ENCODE measurements at places on chromosomes 5 and 9.
A peak's percentile ranks its signal among the peaks of the same experiment; 100 is the strongest.

- no peak for DNase-seq
These were observed 3.5 kb upstream of the DDX41 start for GRCh38 chr5:177520271-177520670.

DNA sequence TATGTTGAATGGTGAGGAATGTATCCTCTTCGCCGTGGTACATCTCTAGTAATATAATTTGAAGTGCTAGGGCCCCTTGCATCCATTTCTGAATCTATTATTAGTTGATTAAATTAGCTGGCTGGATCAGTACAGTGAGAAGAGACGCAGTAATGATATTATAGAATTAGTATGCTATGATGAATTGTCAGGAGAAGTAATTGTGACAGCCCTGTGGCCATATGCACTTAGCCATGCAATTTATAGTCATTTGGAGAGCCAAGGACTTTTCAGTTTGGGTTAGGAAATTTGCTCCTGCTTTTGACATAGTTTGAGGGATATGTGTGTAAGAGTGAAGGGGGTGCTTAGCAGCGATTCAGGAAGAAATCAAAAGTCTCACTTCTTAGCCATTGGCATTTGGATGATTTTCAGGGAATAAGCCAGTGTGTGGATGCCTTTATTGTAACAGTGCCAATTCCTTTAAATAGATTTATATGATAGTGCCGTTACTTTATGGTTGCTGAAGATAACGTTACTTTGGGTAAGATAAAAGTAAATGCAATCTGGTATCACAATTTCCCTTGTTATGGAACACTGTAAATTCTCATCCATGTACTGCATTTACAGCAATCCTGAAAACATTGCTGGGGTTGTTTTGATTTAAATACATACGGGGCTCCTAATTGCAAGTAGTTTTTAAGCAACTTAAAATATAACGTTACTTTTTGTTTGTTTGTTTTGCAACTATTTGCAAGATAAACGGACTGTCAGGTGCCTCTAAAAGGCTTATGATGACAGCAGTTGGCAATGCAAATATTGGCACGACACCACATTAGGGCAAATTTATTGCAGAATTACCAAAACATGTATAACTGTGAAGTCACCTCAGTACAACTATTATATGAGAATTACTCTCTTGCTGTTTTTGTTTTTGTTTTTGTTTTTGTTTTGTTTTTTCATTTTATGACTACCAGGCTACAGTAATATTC is 875.4 kb upstream of the WWC1 start:
- DNase-seq = no peak

- no peak for DNase-seq
These were observed 161.5 kb upstream of the CDKN2B start for GRCh38 chr9:22170556-22170955.

- DNase-seq = no peak
These were observed 12.5 kb downstream of the C1QTNF2 start for GRCh38 chr5:160357861-160358411.

DNA sequence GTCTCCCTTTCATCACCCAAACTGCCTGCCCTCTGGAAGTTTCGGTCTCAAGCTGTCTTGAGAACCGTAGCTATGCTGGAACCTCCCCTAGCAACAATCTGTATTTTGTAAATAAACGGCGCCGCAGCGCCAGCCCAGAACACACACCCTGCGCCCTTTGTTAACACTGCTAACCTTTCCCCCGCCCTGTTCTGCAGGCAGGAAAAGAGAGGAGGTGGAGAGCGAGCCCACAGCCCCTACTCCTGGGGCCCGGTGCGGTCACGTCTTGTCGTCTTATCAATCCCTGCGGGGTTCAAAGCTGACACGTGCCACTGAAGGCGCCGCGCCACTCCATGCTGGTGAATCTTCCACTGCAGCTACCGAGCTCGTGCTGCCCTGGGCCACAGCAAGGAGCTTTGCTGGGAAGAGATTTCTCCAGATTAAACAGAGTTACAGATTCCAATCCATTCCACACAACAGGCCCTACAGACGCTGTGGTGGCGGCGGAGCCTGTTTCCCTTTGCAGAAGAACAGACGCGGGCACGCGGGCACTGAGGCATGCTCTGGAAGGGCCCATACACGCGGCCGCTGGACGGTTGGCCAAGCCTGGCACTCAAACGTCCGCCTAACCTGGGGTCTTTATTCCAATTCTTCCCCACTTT is 25.3 kb downstream of the ZDHHC11B start:
- DNase-seq = peak; percentile 82

- no peak for DNase-seq
These were observed 90.3 kb upstream of the OTULINL start for GRCh38 chr5:14491015-14491915.

DNA sequence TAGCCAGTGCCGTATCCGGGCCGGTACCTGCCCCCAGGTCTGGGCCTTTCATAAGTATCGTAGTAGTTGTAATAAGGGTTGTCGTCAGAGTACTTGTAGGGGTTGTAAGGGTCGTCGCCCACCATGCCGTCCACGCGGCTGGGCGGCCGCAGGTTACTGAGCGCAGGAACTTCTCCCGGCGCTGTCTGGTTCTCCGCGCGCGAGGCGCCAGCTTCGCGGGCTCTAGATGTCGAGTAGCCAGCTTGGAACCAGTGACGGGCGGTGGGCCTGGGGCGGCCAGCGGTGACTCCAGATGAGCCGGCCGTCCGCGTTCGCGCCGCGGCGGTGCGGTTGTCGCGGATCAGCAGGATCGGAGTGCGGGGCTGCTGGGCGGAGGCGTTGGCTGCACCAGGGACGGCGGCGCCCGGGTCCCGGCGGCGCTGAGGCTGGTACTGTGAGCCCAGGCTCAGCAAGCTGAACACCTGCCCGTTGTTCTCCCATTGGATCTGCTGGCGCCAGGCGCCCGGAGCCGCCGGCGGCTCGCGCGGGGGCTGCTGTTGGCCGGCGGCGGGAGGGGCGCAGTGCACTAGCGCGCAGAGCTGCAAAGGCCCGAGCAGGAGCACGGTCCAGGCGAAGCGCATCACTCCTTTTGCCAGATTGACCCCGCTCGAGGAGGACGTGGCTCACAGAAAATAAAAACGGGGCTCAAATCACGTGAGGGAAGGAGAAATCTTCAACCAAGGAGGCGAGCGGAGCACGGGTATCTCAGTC is 518 bp downstream of the LOX start:
- no peak for DNase-seq

- no peak for DNase-seq
These were observed 8.5 kb downstream of the LCN9 start for GRCh38 chr9:135671591-135672041.

- no peak for DNase-seq
These were observed 125.3 kb upstream of the GNA14 start for GRCh38 chr9:77773381-77773780.

DNA sequence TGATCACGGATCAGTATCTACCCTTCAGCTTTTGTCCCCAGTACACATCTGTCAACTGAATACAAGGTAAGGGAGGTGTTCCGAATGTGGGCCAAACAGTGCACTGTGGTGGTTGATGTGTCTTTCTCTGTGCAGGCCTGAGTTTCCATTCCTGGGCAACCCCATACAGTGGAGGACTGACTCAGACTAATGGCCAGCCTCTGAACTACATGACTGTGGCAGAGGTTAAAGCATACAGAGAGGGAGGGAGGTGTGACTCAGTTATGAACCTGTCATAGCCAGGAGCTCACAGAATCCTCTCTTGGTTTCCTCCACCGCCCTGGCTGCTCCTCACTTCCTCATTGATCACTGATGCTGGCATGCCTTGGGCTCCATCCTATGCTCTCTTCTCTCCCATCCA is 136.4 kb upstream of the TAS2R1 start:
- DNase-seq = no peak

- no peak for DNase-seq
These were observed 22.8 kb downstream of the ELAVL2 start for GRCh38 chr9:23803216-23803615.

- peak; percentile 48 for DNase-seq
These were observed 74.1 kb upstream of the PIK3R1 start for GRCh38 chr5:68141494-68141893.

DNA sequence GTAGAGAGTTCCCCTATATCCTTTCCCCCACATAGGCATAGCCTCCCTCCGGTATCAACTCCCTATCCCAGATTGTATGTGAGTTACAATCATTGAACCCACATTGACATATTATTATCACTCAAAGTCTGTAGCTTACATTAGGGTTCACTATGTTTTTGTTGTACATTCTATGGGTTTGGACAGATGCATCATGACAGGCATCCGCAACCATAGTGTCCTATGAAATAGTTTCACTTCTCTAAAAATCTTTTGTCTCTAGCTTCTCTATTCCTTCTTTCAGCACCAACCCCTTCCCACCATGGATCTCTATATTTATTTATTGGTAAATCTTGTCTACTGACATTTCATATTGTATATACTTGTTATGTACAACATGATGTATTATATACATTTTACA is 31.6 kb downstream of the TAF11L14 start:
- no peak for DNase-seq

- no peak for DNase-seq
These were observed 6.7 kb downstream of the TMEM8B start for GRCh38 chr9:35835766-35836165.

DNA sequence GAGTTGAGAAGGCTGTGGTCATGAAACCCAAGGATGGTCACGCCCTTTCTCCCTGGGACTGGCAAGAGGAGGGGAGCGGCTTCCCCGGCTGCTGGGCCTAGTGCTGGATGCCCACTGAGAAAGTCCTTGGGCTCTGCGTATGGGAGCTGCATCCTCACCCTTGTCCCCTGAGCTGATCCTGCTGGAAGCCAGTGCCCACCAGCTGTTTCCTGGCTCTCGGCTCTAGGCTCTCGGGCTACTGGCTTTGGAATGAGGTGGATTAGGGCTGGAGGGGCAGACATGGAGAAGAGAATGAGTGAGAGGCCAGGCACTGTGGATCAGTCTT is 149.3 kb upstream of the PPP1R26 start:
- DNase-seq = no peak

- DNase-seq = no peak
These were observed 12.6 kb downstream of the LMX1B start for GRCh38 chr9:126626127-126626925.

DNA sequence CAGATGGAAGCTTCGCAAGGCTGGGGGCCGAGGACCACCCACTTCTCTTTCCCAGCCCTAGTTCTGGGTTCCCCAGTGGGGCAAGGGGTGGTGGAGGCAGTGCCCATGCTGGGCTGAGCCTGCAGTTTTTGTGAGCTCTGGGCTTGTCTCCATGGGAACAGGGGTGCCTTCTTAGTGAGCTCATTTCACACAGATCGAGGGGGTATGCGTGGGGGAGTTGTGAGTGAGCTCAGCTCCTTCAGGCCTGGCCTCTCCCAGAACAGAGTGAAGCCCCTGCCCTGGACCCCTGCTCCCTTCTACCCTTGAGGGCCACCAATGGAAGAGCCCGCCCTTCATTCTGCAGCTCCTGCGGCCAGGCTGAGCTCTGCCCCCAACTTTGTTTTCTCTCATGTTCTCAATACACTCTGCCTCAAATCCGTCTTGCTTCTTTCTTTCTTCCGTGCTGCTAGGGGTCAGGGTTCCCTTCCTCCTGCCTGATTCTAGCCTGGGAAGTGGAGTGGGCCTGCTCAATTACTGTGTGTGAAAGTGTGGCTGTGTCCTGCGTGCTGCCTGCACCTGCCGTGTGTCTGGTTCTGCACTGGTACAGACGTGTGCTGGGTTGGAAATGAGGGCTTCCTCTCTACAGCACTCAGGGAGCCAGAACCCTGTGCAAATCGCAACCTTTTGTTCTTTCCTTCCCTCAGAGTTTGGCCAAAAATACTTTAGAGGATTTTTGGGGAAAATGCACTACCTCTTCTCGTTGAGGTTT is 9.0 kb upstream of the MYOZ3 start:
- no peak for DNase-seq

- DNase-seq = peak; percentile 29
These were observed 24.3 kb upstream of the PRRC1 start for GRCh38 chr5:127492854-127493738.

GRCh38 chr5:125961150-125961549 is 462.1 kb upstream of the GRAMD2B start:
- no peak for DNase-seq

DNA sequence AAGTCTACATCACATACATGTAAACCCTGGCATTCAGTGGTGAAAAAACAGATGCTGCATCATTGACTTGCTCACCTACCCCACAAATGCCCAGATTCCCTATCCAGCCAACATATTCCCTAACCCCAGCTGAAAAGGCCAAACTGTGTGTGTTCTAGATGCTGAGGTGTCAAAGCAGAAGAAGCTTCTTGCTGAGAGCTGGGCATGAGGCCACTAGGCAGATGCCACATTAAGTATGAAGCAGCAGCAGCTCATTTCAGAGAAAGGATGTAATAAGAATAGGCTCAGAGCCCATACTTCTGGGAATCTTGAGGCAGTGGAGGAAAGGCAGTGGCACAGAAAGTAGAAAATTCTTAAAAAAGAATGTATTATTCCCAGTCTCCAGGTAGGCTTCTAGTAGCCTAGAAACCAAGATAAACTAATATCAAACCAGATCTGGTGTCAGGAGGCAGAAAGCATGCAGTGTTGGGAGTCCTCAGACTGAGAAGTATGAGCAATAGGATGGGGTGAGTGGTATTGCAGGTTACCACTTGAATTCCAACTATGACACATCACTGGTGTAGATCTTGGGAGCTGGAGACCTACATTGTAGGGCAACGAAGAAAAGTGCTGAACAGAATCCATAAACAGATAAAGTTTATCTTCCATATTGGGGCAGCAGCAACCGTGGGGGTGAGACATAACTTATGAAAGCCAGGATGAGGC is 71.9 kb upstream of the GRHPR start:
- DNase-seq = no peak

Data from CD4-positive, alpha-beta T cell treated with Interleukin-2 at 100 ng/mL for 4 hours (primary cell).